KBM-7 (cell line): ENCODE measurements at places on chromosomes 5 and 9.

GRCh38 chr5:1406681-1407640 is 38.3 kb downstream of the SLC6A3 start:
- no peak for DNase-seq

DNA sequence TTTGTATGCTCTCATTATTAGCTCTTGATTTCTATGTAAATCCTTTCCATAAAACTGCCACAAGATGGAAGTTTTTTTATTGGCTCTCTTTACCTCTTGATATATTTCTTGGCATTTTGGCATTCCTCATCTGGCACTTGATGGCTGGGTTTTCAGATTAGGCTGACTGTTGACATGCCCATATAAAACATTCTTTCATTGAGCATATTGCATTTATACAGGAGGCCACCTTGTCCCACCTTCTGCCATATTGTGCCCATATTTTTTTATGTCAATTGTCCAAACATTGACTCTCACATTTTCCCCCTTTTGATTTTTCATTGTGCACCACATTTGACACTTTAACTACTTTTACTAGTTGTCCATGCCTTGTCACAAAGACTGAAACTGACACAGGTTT is 182.9 kb downstream of the MEF2C start:
- DNase-seq = no peak

GRCh38 chr5:83285661-83286398 is 185.7 kb upstream of the VCAN start:
- DNase-seq = no peak

DNA sequence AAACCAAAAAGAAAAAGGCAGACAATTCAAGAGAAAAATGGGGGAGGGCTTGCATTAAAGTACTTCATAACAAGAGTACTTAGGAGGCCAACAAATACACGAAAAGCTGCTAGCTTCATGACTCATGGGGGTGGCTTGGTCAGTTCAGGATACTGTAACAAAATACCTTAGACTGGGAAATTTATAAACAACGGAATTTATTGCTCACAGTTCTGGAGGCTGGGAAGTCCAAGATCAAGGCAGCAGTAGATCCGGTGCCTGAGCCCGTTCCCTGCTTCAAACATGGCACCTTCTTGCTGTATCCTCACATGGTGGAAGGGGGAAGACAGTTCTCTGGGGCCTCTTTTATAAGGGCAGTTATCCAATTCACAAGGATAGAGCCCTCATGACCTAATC is 111.4 kb downstream of the C9orf50 start:
- DNase-seq = no peak
